Right renal cortex interstitium (tissue), 3 donors: ENCODE measurements at places on chromosomes 2 and 18.

- DNase-seq = no peak
These were observed 119.3 kb upstream of the PKDCC start for GRCh38 chr2:41928526-41928925.

DNA sequence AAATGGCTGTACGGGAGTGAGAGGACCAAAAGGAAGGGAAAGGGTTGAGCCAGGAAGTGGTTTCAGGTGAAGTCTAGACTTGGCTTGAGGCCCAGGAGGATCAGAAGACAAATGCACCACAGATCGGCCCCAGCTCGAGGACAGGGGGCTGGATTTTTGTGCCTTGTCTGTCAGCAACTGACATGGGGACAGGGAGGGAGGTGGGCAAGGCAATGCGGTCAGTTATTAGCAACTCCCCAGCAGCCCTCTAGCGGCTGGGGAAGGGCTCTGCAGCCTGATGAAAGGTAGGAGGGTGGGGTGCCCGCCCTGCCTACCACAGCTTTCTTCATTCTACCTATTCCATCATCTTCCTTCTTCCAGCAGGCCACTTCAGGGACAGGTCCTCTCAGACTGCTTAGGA lies 50.0 kb downstream of the CPO start:
- DNase-seq = no peak

- no peak for DNase-seq
These were observed 5.1 kb downstream of the AGPS start for GRCh38 chr2:177397481-177398289.

DNA sequence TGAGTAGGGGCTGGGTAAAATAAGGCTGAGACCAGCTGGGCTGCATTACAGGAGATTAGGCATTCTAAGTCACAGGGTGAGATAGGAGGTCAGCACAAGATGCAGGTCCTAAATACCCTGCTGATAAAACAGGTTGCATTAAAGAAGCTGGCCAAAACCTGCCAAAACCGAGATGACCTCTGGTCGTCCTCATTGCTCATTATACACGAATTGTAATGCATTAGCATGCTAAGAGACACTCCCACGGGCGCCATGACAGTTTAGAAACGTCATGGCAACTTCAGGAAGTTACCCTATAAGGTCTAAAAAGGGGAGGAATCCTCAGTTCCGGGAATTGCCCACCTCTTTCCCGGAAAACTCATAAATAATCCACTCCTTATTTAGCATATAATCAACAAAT lies 132.2 kb downstream of the ARL4C start:
- DNase-seq = no peak

DNA sequence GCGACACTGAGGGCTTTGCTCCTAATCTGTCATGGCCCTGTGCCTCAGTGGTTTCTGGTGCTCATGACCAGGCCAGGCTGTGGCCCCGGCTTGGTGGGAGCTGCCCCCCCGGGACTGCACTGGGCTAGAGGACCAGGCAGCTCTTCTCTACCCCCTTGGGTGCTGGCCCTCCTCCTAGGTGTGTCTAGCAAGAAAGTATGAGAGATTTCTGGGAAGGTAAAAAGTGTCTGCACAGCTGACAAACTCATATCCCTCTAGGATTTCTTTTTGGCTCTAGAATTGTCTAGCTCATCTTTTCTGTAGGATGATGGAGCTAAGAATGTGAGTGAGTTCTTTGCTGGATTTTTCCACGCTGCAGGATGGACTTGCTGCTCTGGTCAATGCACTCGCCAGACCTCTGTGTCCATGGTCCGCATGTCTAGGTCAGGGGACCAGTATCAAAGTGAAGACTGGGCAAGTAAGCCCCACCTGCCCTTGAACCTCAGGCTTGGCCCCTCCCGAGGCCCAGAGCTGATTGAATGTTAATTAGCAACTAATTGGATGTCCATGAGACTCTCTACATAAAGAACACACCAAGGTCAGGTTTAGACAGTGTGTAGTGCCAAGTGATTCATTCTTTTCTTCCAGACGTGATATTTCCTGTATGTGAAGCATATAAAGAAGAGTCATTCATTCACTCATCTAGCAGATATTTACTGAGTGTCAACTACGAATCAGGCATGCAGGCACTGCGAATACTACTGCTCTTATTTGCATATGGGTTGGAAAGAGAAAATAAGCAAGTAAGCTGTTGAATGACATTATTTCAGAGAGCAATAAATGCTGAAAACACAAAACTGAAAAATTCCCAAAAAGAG lies 15.6 kb upstream of the PSD4 start:
- DNase-seq = no peak

DNA sequence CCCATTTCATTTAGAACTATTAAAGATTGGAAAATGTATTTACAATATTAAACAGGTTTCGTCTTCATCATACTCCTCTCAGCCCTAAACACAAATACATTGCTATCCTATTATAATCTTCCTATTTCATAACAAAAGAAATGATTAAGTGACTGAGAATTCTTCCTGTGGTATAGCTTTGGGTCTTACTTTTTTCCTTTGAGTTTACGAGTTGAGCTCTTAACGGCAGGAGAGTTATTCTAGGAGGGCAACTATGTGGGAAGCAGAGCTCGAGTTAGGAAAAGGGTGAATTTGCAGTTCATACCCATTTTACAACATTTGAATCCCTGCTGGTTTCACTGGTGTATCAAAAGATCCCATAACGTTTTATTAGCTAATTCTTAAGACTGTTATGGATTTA lies 105.0 kb downstream of the FIGN start:
- no peak for DNase-seq

- no peak for DNase-seq
These were observed 13.7 kb downstream of the SESTD1 start for GRCh38 chr2:179250848-179251504.

DNA sequence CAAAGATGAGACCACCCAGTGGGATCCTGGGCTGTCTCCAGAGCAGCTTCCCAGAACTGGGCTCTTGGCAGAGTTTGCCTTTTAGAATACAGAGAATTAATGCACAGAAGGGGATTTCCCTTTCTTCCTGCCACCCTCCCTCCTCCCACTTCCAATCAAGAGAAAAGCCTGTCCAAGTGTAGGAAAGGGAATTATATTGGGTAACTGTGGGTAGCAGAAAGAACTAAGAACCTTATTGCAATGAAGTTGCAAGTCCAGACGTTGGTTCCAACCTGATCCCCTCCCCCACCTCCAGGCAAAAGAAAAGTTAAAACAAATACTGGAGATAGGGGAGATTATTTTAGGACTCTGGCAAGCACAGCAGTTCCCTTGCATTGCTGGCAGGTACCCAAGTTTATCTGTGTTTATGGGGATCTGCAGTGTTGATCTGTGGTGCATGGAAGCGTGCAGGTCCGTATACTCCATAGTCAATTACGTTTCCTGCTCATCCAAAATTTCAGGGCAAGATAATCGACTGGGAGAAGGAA lies 114.3 kb downstream of the PRKCE start:
- DNase-seq = no peak
